Effector memory CD4-positive, alpha-beta T cell (primary cell): ENCODE measurements at places on chromosomes 6 and 20.

DNA sequence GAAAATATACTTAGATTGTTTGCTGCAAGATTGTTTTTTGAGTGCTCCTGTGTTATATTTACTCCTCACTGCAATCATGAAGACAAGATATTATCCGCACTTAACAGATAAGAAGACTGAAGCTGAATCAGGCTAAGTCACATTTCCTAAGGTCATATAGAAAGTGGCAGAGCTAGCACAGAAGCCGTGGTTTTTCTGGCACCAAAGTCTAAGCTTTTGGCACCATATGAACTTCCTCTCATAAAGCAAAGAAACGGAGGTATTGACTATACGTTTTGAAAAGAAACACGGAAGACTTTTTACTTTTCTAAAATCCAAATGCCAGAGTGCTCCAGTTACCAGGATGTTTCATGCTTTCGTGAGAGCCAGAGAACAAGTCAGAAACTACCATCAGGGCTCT lies 9.3 kb upstream of the DTD1 start:
- no peak for DNase-seq

DNA sequence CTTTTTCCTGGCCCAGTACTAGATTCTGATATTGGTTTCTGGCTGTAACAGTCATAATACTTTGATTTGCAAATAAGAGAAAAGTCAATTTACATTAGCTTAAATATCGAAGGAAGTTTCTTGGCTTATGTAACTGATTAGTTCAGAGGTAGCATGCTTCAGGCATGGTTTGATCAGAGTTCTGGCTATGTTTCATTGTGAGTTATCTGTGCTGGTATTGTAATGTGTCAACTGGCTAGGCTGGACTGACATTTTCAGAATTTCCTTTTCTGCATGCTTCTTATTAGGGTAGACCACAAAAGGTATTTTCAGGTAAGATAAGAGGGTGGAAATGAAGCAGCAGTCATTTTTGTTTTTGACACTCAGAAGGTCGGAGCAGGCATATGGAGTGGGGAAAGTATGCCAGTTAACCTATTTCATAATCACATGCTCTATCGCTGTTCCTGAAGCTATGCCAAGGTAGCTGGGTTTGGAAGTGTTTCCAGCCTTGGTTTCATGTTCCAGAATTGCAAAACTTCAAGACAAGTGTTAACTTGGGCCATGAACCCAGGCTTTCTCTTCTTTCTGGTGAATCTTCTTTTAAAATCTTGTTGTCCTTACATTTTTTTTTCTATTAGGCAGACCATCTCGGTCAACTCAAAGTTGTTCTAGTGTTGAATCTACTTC lies 244.9 kb downstream of the DHX35 start:
- no peak for DNase-seq

GRCh38 chr6:137903933-137904821 lies 37.1 kb downstream of the TNFAIP3 start:
- DNase-seq, result no peak

DNA sequence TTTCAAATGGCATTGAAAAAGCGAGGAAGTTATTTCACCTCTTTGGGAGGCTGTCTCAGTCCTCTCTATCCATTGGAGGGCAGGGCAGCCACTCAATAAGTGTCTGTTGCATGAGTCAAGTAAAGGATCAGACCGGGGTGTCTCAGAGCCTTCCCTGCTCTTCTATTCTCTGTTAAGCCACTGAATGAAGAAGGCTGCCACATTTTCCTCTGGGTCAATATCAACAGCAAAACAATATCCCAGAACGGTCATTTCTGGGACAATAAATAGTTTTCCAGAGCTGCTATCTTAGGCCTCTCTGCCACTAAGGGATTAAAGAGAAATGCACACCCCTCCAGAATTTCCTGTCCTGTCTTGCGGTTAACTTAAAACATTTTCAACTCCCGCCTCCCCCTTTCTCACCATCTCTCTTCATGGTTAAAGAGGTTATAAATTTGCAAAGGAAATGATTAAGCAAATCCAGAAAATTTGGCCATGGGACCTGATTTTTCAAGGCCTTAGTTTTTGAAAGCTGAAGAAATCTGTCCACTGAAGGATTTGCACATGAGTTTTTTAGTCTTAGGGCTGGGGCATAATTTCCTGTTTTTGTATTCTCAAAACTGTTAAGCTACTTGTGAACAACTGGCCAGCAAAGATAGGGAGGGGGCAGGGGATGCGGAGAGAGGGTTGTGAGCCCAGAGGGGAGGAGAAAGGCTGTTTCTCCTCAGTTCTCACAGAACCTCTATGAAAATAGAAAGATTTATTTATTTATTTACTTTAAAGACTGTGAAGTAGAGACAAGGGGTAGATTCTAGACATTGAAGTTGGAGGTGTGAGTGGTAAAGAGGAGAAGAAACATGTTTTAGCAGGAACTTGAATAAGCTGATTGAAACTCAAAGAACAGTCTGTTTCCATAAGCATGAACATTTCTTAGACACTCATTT lies 135.7 kb downstream of the BCAS1 start:
- DNase-seq, result no peak

DNA sequence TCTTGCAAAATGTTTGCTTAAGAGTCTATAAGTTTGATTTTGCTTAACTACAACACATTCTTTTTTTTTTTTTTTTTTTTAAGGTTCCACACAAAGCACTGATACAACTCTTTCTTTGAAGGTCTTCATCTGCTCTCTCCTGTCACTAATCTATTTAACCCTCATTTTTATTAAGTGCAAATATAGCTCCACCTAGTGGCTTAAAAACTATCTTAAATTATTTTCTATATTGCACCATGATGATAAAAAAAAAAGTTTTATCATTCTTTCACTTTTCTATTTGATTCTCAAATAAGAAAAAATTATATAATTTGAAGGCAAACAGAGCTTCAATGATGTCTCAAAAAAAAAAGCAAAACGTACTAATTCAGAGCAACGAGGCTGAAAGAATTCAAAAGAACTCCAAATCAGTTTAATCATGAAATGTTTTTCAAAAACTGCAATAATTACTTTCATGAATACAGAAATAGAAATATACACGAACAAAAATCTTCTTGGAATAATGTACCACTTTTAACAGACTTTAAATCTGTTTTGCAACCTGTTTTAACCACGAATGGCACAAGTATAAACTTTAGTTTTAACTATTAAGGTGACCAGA lies 12.8 kb downstream of the ESF1 start:
- DNase-seq, result no peak

DNA sequence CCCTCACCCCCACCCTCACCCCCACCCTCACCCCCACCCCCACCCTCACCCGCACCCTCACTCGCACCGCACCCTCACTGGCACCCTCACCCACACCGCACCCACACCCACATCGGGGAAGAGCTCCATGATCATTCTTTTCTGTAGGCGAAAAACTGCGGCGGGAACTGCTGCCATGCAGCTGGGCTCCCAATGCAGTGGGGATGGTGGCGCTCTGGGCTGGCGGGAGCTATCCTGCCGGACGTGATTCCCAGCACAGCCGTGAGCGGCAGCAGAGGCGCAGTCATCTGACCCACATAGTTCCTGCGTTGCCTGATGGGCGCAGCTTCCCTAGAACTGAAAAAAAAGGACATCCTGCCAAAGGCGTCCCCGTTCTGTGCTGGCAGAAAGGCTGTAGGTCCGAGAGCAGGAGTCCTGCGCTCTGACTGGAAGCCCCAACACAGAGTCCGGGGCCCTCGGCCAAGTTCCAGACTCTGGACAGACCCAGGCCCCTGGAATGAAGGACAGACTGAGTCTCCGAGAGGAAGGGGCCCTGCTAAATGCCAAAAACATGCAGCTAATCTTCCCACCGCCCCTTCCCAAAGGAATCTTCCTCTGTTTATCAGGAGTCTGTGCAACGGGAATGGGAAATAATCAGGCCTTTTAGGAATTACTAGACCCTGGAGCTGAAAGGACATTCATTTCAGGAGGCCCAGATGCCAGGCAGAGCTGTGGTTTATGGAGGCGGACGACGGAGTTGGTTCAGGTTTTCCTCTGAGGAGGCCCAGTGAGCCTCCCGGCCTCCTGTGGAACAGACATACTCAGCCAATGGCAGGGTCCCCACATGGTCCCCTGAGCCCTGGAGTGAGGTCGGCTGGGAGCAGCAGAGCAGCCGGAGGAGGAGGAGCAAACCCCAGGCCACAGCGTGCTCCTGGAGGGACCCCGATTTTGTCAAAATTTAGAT lies 14.1 kb upstream of the TCFL5 start:
- no peak for DNase-seq

DNA sequence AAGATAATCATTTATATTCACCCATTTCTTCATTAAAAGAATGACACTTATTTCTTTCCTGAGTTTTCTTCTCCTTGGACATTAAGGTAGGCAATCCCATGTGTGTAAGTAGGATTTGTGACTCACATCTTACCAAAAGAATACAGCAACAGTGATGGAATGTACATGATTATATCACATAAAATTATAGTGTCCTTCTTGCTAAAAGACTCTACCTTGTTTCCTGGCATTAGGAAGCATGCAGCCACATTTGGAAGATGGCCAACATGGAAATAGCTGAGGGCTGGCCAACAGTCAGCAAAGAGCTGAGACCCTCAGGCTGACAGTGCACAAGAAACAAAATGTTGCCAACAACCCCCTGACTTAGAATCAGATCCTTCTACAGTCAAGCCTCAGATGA lies 327.9 kb upstream of the MARCKS start:
- no peak for DNase-seq

GRCh38 chr6:36793296-36793912 lies 45.8 kb downstream of the CPNE5 start:
- no peak for DNase-seq

- DNase-seq, result no peak
Observed at GRCh38 chr6:39808964-39809363, 16.8 kb downstream of the DAAM2 start.

- no peak for DNase-seq
Observed at GRCh38 chr20:37954626-37955025, 51.7 kb downstream of the VSTM2L start.

- no peak for DNase-seq
Observed at GRCh38 chr20:58981628-58982364, 740 bp downstream of the NELFCD start.

DNA sequence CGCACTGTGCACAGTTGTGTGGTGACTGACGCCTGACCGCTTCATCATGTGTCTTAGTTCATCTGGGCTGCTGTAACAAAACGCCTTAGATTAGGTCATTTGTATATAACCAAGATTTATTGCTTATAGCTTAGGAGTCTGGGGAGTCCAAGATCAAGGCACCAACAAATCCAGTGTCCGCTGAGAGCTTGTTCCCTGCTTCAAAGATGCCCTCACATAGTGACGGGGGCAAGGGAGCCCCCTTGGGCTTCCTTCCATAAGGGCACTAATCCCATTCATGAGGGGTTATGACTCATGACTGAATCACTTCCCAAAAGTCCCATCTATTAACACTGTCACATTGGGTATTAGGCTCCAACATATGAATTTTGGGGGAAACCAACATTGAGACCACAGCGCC lies 34.6 kb downstream of the CYP24A1 start:
- DNase-seq, result no peak

GRCh38 chr6:137581019-137581707 lies 87.0 kb upstream of the OLIG3 start:
- no peak for DNase-seq

DNA sequence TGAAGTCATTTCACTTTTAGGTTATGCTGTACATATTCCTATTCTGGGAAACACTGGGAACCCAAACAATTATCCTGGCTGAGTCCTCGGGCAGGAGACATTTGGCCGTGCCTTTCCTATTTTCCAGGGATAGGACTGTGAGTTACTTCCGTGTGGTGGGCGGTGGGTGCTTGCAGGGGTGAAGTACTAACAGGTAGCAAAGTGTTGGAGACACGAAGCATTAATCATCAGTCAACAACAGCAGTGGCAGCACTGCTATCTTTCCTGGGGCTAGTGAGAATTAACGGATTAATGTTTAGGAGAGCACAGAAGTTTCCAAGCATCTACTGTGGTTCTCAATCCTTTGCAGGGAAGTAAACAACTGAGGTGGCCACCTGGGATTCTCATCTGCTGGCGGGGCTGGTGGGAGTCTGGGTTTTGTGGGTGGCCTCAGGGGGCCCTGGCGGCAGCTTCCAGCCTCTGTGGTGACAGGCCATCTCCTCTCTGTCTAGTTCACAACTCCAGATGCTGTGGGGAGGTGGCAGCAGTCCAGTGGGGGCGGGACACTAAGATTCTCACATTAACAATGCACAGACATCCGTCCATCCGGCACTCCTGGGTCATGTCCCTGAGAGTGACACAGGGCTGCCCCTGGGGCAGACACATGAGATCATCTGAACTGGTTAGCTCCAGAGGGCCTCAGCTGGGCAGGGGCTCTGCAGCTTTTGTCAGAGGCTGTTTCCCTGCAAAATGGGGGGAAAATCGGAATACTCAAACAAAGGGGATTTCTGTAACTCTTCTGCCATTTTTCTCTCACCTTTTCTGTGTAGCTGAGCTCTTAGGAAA lies 90.9 kb downstream of the GJA10 start:
- DNase-seq, result no peak

DNA sequence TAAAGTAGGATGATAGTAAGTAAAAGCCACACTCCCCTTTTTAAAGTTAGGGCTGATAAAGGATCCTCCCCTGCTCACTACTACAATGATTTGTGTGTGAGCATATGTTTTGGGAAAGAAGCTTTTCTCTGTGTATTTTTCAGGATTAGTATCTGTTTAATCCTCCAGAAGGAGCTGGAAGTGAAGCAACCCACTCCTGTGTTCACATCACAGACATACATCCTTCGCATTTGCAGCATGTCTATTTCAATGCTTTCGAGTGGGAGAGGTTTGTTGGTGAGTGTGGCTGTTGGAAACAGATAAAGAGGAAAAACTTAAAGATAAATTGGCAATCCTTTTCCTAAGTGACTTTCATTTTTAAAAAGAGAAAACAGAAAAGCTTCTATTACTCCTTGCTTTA lies 31.6 kb upstream of the RGS17 start:
- DNase-seq, result no peak

DNA sequence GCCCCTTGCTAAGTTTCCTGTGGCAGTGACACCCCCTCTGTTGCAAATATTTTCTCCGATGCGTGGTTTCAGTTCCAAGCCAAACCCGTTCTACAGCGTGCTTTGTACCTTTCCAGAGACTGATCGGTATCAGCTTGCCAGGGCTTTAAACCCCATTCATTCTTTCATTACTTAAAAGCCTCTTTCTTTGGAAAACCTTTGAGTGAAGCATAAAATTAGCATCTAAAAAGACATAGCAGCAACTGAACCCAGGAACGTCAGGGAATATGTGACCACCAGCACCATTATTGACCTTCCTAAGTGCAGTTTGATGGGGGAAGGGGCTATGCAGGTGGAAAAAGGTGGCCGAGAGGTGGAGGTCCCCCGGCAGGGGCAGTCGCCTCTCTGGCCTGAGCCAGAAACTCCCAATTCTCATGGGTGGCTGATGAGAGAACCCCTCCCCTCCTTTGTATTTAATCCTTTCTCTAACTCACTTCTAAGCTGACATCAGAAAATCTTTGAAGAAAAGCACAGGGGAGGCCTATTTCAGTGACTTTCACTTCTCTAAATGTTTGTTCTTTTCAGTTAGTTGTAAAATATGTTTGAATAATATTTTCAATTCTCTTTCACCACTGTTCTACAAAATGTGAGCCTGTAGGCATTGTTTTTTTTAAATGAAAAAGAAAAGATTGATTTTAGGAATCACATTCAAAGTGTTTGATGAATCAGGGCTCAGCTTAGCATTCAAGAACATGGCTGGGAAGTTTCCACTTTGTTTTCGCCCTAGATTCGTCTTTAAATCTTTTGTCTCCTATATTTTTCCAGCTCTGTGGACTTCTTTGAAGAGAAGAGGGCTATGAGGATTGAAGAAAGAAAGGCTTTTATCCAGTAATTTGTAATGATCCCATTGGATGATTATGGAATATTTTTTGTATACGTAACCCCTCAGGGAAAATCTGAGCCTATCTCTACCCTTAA lies 89.2 kb downstream of the RSPH3 start:
- no peak for DNase-seq

- DNase-seq, result no peak
Observed at GRCh38 chr20:47557218-47557617, 55.5 kb downstream of the NCOA3 start.

GRCh38 chr20:8534368-8535160 lies 402.5 kb downstream of the PLCB1 start:
- DNase-seq, result no peak
